NCI-H187 (cell line): ENCODE measurements at places on chromosomes 16 and 17.
A peak's percentile ranks its signal among the peaks of the same experiment; 100 is the strongest.

- DNase-seq, result no peak
These were observed 5.9 kb downstream of the CORO7 start for GRCh38 chr16:4410335-4411075.

GRCh38 chr16:81717662-81718189 lies 61.4 kb upstream of the PLCG2 start:
- no peak for DNase-seq

GRCh38 chr17:78537217-78537860 lies 39.9 kb downstream of the DNAH17 start:
- no peak for DNase-seq

DNA sequence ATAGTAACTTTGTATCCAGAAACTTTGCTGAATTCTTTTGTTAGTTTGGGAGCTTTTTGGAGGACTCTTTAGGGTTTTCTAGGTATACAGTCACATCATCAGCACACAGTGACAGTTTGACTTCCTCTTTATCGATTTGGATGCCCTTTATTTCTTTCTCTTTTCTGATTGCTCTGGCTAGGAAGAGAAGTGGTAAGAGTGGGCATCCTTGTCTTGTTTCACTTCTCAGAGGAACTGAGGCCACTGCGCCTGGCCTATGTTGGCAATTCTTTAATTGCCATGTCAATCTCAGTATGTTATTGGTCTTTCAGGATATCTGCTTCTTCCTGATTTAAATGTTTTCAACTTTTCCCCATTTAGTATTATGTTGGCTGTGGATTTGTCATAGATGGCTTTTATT lies 24.6 kb downstream of the ATF7IP2 start:
- DNase-seq, result no peak

GRCh38 chr17:13584701-13585080 lies 17.0 kb downstream of the HS3ST3A1 start:
- DNase-seq, result no peak

DNA sequence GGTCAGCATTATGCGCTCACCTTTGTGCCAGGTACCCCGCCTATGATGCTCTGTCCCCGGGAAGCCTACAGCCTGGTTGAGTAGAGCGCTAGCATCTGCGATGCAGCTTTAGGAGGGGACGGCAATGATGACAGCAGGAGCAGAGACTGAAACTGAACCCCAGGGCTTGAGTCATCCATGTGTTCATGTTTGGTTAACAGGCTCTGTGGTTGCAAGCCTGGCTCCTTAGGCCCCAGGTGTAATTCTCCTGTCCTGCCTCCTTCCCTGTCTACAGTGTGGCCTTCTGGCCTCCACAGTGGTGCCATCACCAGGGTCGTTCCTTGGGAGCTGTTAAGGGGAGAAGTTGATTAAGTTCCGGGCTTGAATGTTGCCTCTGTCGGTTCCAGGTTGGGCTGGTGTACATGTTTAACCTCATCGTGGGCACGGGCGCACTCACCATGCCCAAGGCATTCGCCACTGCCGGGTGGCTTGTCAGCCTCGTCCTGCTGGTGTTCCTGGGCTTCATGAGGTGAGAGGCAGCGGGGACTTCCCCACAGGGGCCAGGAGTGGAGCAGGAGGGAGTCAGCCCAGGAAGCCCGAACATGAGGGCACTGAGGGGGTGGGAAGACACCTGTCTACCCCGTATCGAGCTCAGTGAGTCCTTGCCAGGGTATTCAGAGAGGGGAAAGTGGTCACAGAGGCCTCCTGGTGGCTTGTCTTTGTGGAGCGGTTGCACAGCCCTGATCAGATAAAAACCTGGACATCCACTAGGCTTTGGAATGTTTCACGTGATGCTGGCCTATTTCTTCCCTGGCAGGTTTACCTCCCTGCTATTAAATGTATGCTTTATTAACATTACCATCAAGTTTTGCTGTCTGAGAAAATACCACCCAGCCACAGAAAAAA lies 9.2 kb upstream of the NAT9 start:
- no peak for DNase-seq

- no peak for DNase-seq
These were observed 33.9 kb downstream of the PLD6 start for GRCh38 chr17:17172001-17172939.

DNA sequence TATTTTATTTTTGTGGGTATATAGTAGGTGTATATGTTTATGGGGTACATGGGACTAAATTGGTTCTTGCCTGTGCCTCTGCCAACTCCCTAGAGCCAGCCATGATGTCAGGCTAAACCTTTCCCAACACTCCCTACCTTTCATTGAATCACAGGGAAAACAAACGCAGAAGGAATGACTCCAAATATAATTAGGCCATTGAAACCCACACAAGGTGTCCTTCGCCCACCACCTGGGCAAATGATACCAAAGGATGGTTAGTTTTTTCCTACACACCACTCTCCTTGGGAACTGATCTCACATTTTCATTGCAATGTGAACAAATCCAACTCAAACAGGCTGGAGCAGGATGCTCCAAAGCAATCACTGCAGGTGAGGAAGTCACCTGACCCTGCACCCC lies 27.5 kb downstream of the WSB1 start:
- no peak for DNase-seq

- DNase-seq, result no peak
These were observed 411.8 kb upstream of the ASIC2 start for GRCh38 chr17:33704856-33705255.

DNA sequence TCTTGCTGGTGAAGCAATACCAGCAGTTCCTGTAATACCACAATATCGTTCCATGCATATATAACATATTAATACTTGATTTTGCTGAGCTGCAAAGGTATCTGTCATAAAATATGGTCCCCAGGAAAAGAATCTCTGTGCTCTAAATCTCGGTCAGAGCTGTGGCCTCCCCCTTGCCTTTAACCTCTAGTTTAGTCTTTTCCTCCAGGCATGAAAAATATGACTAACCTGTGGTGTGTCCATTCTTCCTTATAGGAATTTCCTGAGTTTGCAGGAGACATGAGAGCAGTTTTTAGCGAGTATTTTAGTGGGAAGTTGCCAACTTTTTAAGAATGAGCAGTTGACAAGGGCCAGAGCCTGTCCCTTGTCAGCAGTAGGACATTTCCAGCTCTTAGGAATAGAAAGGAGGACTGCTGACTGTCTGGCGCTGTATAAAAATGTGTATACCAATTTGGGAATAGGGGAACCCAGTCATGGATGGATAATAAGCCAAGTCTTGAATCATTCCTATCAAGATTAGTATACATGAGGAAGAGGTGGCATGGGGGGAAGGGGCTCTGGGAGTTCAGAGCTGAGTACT lies 8.7 kb downstream of the ATXN1L start:
- DNase-seq, result no peak

DNA sequence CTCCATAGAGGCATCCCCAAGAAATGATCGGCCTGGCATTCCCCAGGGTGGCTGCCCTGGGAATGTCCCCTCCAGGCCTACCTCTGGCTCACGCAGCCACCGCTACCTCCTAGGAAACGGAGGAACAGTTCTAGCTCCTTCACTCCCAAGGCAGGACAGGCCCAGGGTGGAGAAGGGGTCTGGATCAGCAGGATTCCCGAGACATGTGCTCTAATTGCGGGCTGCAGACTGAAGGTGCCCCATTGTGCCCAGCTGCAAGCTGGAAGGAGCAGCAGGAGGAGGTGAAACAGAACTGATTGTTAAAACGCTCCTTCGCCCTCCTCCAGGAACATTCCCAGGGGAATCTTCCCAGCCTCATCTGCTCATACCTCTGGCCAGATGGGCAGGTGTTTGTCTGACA lies 40.8 kb downstream of the SCNN1G start:
- no peak for DNase-seq

GRCh38 chr16:68236137-68236825 lies 354 bp upstream of the ESRP2 start:
- peak; percentile 14 for DNase-seq

GRCh38 chr17:63946440-63947363 lies 14.6 kb upstream of the CD79B start:
- no peak for DNase-seq

GRCh38 chr16:507996-508395 lies 19.5 kb upstream of the CAPN15 start:
- DNase-seq, result no peak

GRCh38 chr16:72853575-72854266 lies 194.2 kb downstream of the ZFHX3 start:
- DNase-seq, result no peak

GRCh38 chr16:3063625-3064386 lies 1.6 kb upstream of the IL32 start:
- no peak for DNase-seq
